ENCODE measurements at places on chromosomes 4 and X.

DNA sequence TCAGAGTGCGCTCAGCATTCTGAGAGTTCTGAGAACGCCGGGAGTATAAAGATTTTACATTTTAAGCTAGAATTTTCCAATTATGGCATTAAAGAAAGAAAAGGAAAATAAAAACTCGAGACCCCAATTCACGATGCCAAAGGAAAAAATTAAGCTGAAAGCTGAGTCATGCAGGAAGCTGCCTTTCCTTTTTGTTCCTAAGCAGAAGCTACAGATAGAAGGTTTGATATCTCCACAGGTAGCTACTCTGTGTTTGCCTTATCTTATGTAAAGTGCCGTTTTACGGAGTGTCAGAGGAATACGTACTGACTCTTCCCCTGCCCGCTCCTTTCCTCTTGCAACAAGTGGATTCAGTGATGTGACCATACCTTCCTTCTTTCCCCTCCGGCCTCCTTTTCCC is 10.8 kb upstream of the SORBS2 start:
- DNase-seq: no peak

DNA sequence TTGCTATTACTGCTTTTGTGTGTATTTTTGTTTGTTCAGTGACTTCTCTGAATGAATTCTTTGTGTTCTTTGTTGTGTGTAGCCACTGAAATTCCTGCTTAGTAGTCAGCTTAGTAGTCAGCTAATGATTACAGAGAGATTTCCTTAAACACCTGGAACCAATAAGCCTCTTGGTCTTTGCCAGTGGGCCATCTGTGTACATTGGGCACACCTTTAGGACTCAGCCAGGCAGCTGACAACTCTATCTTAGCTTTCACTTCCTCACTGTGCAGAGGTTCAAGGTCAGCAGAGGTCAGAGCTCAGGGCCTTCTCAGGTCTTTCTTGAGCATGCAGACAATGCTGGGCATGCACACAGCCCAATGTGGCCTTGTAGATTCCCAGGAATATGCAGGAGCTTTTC is 59.3 kb downstream of the RWDD4 start:
- DNase-seq: no peak

DNA sequence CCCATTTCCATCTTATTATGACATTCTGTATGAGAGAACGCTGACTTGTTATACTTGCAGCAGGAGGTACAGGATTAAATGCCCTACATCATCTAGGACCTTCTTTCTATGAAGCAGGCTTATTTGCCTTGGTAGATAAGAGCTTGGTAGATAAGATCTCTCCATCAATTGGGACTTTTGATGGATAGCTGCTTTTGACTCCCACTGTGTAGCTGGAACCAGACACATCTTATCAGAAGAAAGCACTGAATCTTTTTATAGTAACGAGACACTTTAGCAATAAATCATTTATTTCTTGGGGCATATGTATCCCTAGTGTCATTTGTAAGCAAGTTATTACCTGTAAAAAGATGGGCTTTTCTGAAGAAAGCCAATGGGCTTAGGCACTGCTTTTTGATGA is 613.9 kb downstream of the TECRL start:
- no peak for DNase-seq

GRCh38 chr4:122632396-122633143 is 11.7 kb upstream of the IL21 start:
- no peak for DNase-seq

- DNase-seq: no peak
Measured at GRCh38 chr4:155781249-155781831, 22.5 kb downstream of the GUCY1B1 start.

GRCh38 chr4:151287409-151287808 is 10.4 kb downstream of the PRSS48 start:
- DNase-seq: no peak

DNA sequence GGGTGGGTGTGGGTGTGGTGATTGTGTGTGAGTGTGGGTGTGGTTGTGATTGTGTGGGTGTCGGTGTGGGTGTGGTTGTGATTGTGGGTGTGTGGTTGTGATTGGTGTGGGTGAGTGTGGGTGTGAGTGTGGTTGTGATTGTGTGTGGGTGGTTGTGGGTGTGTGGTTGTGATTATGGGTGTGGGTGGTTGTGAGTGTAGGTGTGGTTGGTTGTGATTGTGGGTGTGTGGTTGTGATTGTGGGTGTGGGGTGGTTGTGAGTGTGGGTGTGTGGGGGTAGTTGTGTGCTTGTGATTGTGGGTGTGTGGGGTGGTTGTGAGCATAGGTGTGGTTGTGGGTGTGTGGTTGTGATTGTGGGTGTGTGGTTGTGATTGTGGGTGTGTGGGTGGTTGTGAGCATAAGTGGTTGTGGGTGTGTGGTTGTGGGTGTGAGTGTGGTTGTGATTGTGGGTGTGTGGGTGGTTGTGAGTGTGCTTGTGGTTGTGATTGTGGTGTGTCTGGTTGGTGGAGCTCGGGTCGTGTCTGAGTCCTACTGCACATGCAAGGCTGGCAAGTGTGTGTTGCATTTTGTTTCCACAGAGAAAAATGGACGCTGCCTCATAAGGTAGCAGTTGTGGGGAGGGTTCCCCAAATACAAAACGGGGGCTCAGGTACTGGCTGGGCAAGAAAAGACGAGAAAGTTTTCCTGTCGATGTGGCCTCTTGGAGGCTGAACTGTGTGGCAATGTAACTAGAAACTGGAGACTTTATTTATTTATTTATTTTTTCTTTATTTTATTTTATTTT is 116.7 kb downstream of the UBE2K start:
- no peak for DNase-seq

GRCh38 chr4:43525646-43526045 is 633.1 kb downstream of the GRXCR1 start:
- no peak for DNase-seq

GRCh38 chr4:96736352-96736889 is 896.5 kb downstream of the PDHA2 start:
- no peak for DNase-seq

DNA sequence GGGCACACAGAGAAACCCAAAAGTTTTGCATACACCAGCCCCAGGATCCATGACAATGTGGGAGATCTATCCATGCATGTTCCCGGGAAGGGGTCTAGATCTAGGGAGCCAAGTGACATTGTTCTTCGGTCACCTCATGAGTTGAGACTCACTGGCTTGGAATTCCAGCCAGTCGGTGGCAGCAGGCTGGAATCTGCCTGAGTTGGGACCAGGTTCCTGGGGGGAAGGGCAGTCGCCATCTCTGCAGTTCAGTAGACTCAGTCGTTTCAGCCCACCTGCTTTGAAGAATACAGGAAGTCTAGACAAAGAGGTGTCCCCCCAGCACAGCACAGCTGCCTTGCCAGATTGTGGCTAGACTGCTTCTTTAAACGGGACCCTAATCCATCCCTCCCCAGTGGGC is 46.0 kb upstream of the PBDC1 start:
- DNase-seq: no peak

DNA sequence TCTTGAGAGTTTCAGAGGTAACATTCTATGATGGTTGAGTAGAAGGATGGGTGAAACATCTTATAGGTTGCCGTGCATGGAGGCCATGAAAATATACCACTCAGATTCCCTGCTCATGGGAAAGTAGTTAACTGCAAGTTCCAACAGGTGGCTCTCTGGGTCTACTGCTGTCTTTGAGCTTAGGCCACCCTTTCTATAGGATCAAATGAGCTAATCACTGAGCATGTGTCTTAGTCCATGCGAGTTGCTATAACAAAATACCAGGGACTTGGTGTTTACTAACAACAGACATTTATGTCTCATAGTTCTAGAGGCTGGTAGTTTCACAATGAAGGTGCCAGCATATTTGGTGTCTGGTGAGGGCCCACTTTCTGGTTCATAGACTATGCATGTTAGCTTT is 144.8 kb upstream of the UNC5C start:
- DNase-seq: no peak

GRCh38 chr4:2798399-2799223 is 5.7 kb downstream of the SH3BP2 start:
- DNase-seq: peak; percentile 33

- no peak for DNase-seq
Measured at GRCh38 chrX:127124871-127125270, 305.3 kb downstream of the PRR32 start.

- DNase-seq: no peak
Measured at GRCh38 chr4:182103614-182104319, 139.4 kb upstream of the TENM3 start.
